ENCODE measurements at places on chromosomes 4 and X. TPM values are rescaled to one million over a fixed set of nuclear protein-coding genes. Genes with fewer than 3 reads are reported as not detected.

Gene ASB12
- 0.31 TPM for total RNA-seq

Gene LAMTOR3
- 23.3 TPM for total RNA-seq

Gene TMPRSS11F
- not detected for total RNA-seq

Gene PPEF2
- not detected for total RNA-seq

Gene CXCL6
- not detected for total RNA-seq

Gene ARHGEF38
- total RNA-seq: not detected
